Cardiac fibroblast (primary cell): ENCODE measurements at places on chromosomes 4 and X.

- no peak for DNase-seq
Observed at GRCh38 chrX:123869488-123869887, 9.6 kb downstream of the XIAP start.

DNA sequence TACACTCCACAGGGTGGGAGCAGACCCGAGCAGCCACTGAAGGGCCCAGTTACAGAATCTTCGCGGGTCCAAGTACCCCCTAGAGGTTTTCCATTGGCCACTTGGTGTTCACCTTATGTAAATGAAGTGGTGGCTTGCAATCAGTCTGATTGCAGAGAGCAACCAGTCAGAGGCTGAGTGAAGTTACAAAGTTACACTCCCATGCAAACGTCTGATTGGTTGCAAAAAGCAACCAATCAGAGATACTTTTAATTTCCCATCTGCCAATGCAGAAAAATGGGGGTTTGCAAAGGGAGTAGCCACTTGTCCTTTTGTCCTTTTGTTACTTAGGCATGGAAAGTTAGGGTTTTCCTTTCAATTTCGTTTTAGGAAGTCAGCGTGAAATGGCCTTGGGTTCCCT is 27.0 kb upstream of the NKAP start:
- no peak for DNase-seq

DNA sequence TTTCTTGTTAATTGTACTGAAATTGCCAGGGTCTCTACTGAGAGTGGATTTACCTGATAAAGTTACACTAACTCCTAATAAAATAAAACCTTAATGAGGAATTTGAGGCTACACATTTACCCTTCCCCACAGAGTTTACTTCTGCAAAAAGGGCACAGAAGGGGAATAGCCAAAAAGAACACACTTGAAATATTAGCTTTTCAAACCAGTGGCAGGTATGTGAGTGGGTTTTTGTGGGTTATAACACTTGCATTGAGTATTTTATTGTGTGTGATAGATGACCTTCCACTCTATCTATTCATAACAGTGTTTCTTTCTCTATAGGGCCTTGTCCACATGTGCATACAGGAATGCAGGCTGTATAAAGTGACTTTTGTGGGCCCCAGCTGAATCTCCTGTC is 5.0 kb upstream of the GPR174 start:
- no peak for DNase-seq

DNA sequence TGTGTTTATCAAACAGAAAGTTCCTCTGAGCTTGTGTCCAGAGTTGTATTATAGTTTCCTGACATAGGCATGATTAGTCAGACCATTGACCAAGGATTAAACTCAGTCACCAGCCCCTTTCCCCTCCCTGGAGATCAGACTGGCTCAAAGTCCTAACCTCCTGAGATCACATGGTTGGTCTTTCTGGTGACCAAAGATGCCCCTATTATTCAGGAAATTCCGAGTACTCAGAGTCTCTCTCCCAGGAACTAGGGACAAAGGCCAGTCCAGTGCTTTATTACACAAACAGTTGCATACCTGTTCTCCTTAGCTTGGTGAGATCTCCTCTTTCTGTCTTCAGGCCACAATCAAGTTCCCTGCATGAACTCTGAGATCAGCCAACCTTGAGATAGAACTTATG is 14.5 kb upstream of the ENPP6 start:
- no peak for DNase-seq

GRCh38 chr4:181488926-181489325 is 754.3 kb upstream of the TENM3 start:
- DNase-seq = no peak

- DNase-seq = peak; percentile 23
Observed at GRCh38 chrX:37958525-37959211, 47.7 kb upstream of the SYTL5 start.

DNA sequence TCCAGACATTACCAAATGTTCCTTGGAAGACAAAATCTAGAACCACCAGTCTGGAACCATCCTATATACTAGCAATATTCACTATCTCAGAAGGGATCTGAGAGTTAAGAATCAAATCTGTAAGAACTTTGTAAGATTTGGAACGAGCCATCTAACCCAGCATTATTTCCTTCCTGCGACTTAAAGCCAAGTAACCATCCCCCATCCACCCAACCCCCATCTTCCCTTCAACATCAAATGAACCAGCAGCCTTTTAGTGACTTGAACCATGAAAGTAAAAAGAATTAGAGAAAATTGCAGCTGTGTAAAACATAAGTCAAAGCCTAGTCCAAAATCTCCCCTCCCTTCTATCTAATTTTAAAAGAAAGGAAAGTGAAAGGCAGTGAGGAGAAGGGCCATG is 15.6 kb downstream of the RBM47 start:
- no peak for DNase-seq

DNA sequence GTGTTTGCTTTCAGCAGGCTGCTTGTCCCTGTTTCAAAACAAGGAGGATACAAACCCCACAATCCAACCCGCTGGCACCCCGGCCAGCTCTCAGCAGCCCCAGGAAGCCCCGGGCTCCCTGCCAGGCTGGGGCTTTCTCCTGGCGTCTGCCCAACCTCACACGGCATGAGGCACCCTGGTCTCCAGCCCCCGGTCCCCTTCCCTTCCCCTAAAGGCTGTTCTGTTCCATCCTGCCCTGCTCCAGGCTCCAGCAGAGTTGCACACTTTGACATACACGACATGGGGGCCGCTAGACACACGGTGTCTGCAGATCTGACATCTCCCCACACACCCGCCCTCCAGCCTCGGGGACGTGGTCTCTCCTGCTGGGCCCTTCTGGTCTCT is 107.7 kb upstream of the ADRA2C start:
- no peak for DNase-seq

- DNase-seq = peak; percentile 38
Observed at GRCh38 chrX:130224810-130225209, 43.9 kb downstream of the ZNF280C start.

DNA sequence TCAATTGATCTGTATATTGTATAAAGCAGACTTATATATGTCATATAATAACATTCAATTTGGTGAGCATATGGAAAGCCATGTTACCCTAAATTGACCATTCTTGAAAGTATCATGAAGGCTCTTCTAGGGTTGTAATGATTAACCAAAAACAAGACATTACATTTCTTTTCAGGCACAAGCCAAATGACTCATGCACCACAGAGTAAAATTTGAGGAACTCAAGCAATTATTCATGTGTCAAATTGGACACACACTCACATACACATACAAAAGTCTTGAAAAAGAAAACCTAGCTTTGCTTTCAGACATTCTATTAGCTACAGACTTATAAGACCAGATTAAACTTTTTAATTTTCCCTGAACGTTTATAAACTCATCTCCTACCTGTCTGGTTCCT is 146.5 kb upstream of the PCDH18 start:
- DNase-seq = peak; percentile 64

GRCh38 chr4:83036991-83037665 is 2.1 kb downstream of the COPS4 start:
- no peak for DNase-seq

- peak; percentile 62 for DNase-seq
Observed at GRCh38 chrX:72243472-72243871, 4.6 kb upstream of the ERCC6L start.

DNA sequence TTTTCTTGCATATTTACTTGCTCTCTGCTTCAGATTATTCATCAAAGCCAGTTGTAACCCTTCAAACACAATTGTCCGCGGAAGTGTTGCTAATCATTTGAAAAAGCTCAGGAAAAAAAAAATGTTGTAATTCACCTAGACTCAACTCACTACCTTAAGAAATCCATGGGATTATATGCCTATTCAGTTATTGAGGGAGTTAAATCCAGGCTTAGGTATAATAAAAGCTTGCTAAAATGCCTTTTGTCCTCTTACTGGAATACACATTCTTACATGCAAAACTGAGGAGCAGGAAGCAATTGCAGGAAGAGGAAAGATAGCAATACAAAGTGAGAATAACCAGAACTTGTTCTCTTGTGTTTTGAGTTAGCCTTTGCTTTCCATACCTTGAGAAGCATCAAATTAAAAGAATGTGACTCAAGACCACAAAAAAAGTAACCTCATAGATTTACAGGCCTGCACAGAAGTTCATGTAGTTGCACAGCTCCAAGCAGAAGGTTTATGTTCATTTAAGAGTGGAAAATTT is 91.4 kb upstream of the FAM241A start:
- no peak for DNase-seq

GRCh38 chr4:184171011-184171410 is 46.7 kb downstream of the ENPP6 start:
- peak; percentile 7 for DNase-seq

DNA sequence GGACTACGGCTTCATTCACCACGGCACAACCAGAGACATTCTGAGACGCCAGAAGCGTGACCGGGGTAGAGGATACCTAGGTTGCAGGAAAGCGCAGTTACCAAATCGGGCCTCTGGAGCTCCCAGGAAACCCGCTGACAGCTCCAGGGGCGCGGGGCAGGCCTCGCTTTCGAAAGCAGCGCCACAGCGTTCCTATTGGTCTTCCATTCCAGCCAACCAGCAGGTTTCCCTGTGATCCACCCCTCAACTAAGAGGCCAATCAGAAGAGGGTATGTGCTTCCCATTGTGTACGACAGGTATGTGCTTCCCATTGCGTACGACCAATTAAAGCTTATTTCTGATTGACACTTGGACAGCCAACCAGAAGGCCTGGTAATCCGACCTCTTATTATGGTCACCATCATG is 14.9 kb downstream of the SNX12 start:
- DNase-seq = no peak

DNA sequence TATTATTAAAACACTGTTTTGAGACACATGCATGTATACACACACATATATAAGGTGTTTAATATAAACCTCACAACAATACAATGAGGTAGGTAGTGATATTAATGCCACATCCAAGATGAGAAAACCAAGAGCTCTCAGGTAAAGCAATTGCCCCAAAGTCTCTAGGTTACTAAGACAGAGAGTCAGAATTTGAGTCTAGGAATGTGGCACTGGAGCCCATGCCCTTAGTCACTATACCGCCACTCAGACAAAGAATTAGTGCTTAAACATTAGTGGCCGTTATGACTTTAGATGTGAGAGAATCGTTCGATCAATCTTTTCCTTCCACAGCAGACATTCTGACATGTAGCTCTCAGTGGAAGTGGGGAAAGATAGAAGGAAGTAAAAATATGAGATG is 108.2 kb upstream of the ACSL4 start:
- DNase-seq = no peak

DNA sequence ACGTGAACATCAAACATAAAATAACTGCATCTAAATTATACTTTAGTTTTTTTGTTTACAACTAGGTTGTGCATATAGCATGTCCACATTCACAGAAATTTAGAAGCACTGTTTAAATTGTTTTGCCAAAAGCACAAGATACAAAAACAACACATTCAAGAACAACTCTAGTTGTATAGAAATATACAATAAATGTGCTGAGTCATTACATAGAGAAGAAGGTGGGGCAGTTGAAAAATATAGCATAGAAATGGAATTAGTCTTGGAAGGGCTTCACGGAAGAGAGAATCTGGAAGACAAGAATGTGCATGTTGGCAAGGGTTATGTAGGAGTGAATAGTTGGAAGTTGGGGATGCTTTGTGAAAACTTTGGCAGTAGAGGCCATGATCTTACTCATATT is 239.0 kb upstream of the GLRA2 start:
- DNase-seq = no peak

DNA sequence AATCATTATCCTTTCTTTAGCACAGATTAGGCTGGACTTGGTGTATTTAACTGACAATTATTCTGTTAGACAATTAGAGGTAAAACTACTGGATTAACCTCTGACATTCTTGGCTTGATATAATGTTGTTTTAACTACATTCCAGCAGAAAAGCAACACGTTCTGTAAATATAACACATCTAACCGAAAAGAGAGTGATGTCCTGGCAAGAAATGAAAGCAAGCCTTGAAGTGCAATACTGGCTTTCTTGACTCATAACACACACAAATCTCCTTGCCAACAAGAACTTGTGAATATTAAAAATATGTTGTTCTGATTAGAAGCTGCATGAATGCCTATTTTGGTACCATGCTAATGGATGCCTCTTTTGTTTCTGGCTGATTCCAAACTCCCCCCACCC is 76.4 kb downstream of the EFHC2 start:
- DNase-seq = peak; percentile 4
